Thyroid gland (tissue), 4 donors: ENCODE measurements at places on chromosomes 16 and 17. TPM values are rescaled to one million over a fixed set of nuclear protein-coding genes. Genes with fewer than 3 reads are reported as not detected.

GRCh38 chr16:7382521-7382920, 49.9 kb downstream of the RBFOX1 start:
- H3K27me3 ChIP-seq, result no peaks in the 10 kb centered on the region
- no peaks in the 10 kb centered on the region for H3K4me1 ChIP-seq
- DNase-seq, result no peak
- no peak overlapping the region for H3K4me3 ChIP-seq

DNA sequence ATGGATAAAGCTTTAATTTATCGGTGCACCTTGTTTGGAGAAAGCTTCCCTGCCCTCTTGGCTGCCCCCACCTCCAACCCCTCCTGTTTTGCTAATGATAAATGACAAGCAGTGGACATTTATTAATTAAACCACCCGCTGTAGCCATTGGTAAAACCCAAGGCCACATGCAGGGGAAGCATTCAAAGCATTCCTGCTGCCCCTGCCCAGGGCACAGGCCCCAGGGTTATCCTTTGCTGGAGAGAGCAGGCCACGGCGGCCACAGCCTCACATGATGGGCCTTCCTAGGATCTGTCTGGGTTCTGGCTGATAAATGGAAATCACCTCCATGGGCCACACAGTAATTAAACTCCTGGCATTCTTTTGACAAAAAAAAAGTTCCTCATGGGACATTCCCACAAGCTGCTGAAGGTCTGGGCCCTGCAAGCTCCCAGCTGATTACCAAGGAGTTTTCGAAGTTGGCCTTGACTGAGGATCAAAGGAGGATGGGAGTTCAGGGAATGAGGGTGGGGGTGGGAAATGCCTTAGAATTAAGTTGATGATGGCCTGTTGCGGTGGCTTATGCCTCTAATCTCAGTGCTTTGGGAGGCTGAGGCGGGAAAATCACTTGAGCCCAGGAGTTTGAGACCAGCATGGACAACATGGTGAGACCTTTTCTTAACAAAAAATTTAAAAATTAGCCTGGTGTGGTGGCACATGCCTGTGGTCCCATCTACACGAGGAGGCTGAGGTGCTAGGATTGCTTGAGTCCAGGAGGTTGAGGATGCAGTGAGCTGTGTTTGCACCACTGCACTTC, 35.5 kb downstream of the SOST start:
- no peaks in the 10 kb centered on the region for H3K36me3 ChIP-seq
- no peaks in the 10 kb centered on the region for H3K27me3 ChIP-seq
- H3K4me3 ChIP-seq, result no peak overlapping the region
- no peak for DNase-seq

- no peaks in the 10 kb centered on the region for H3K4me1 ChIP-seq
- H3K27me3 ChIP-seq, result no peaks in the 10 kb centered on the region
- H3K4me3 ChIP-seq, result no peak overlapping the region
These were observed 307.5 kb downstream of the MAP2K4 start for GRCh38 chr17:12328204-12328603.

Gene KCNH6
- total RNA-seq, result not detected

Gene ABCA3
- 36.5 TPM for total RNA-seq

Gene ATP1B2
- total RNA-seq, result 0.78 TPM

Gene TANGO6
- total RNA-seq, result 20.5 TPM
